NCI-H510A (cell line): ENCODE measurements at places on chromosomes 13 and 19.
A peak's percentile ranks its signal among the peaks of the same experiment; 100 is the strongest.

DNA sequence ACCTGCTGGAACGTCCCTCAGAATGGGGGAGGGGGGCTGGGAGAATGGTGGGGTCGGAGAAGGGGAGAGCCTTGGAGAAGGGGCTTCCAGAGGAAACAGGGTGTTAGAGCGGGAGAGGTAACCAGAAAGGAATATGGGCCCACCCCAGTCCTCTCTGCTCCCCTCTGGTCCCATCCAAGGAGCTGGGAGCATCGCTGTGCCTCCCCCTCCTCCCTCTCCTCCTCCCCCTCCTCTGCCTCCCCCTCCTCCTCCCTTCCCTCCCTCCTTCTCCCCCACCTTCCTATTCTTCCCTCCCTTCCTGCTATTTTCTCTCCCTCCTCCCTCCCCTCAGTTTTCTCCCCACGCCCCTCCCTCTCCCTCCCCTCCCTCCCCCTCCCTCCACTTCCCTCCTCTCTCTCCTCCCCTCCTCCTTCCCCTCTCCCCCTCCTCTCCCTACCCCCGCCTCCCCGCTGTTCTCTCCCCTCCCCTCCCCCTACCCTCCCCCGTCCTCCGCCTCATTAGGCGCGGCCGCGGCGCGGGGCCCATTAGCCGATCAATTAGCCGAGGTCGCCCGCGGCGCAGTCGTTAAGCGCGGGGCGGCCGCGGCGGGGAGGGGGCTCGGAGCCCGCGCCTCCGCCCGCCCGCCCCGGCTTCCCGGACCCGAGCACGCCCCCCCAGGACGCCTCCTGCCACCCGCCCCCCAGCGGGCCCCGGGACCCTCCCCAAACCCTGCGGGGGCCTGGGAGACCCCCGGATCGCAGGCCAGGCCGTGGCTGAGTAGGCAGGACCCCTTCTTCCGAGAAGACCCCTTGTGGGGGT lies 15.4 kb downstream of the TLE5 start:
- peak; percentile 58 for DNase-seq

- DNase-seq, result no peak
These were observed 196.5 kb downstream of the GPC6 start for GRCh38 chr13:93422980-93423543.

GRCh38 chr13:64471916-64472315 lies 2758.2 kb downstream of the PCDH9 start:
- no peak for DNase-seq

DNA sequence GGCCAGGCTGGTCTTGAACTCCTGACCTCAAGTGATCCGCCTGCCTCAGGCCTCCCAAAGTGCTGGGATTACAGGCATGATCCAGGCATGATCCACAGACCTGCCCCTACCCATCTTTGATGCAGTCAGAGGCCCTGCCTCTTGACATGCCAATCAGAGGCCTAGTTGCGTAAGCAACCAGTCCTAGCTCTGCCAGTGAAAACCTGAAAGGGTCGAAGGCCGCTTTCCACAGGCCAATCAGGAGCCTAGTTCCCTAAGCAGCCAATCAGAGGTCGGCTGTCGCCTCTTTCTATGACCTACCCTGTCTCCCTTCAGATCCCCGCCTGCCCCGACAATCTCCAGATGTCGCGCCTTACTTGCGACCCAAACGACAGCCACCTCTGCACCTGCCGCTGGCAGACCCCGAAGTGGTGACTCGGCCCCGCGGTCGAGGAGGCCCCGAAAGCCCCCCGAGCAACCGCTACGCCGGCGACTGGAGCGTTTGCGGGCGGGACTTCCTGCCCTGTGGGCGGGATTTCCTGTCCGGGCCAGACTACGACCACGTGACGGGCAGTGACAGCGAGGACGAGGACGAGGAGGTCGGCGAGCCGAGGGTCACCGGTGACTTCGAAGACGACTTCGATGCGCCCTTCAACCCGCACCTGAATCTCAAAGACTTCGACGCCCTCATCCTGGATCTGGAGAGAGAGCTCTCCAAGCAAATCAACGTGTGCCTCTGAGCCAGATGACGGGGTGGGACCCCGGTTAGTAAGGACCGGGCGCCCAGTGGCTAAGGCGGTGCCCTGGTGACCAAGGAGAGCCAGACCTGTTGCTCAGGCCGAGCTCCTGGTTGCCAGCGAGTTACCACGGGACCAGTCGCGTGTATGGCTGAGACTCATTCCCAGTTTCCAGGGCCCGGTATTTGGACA lies 6.3 kb downstream of the SYDE1 start:
- no peak for DNase-seq

GRCh38 chr13:61148691-61149315 lies 266.8 kb downstream of the PCDH20 start:
- no peak for DNase-seq

GRCh38 chr13:31850041-31850555 lies 110.8 kb downstream of the RXFP2 start:
- no peak for DNase-seq

DNA sequence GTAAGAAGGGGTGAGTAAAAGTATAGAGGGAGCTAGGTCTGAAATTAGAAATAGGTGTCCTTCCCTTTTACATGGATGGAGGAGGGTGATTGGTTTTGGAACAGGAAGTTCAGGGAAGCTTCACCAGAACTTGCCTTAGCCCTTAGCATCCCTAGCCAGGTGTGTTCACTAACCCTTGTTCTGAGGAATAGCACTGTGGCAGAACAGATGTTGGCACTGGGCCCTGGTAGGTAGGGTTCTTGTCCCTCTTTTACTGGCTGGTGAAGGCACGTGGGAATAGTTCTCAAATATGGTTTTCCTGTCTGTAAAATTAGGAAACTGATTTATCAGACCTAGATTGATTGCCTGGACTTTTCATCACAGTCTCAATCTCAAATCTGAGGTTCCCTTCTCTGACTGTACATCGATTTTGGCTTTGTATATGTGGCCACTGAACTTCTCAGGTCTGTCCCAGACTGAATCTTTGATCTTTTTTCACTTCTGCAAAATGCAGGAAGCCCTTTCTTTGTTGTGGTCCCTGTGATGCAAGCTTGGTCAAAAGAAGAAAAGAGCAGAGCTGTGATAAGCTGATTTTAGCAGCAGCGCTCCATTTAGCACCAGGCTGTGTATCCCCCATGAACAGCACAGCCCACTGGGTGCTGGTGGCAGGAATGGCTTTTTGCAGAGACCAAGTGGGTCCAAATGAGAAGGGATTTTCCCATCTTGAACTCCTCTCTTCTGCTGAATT lies 86.2 kb upstream of the HTR2A start:
- DNase-seq, result no peak

- DNase-seq, result no peak
These were observed 53.9 kb downstream of the OR10H4 start for GRCh38 chr19:16002406-16003384.

- no peak for DNase-seq
These were observed 25.8 kb downstream of the NALCN start for GRCh38 chr13:101390461-101390860.

DNA sequence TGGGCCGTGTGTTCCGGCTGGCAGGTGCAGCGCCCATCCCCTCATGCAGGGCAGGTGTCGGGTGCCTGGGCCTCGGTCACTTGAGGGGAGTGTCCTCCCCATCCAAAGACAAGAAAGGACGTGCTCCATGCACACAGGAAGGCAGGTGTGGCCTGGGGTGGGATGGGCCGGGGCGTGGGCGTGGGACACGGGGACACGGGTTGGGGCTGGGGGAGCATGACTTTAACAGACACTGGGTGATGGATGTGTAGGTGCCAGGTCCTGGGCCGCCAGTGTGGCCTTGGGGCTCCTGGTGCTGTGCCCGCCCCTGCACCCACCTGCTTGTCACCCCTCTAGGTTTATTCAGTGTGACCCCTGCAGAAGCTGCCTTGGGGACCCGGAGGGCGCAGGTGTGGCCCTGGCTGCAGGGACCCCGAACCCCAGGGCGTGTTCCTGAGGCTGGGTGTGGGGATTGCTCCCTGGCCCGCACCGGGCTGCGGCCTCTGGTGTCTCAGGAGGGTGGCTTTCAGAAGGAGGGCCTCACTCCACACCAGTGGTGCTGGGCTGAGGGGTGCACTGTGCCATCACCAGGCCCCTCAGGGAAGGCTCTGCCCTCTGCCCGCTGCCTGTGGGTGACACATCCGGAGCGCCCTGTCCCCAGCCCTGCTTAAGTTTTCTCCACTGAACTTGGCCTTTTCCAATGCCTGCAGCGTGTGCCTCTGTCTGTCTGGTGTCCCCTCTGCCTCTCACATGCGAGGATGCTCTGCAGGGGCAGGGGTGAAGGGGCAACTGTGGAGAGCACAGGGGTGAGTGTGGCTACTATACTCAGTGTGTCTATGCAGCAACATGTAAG lies 5.2 kb downstream of the TMEM255B start:
- no peak for DNase-seq

- DNase-seq, result no peak
These were observed 29.4 kb upstream of the PTPRS start for GRCh38 chr19:5369962-5370367.

- no peak for DNase-seq
These were observed 198.0 kb downstream of the UQCRFS1 start for GRCh38 chr19:29014857-29015436.

- DNase-seq, result no peak
These were observed 50.3 kb downstream of the GSX1 start for GRCh38 chr13:27842571-27842970.

GRCh38 chr19:38644719-38645118 lies 2.7 kb upstream of the ACTN4 start:
- DNase-seq, result no peak

DNA sequence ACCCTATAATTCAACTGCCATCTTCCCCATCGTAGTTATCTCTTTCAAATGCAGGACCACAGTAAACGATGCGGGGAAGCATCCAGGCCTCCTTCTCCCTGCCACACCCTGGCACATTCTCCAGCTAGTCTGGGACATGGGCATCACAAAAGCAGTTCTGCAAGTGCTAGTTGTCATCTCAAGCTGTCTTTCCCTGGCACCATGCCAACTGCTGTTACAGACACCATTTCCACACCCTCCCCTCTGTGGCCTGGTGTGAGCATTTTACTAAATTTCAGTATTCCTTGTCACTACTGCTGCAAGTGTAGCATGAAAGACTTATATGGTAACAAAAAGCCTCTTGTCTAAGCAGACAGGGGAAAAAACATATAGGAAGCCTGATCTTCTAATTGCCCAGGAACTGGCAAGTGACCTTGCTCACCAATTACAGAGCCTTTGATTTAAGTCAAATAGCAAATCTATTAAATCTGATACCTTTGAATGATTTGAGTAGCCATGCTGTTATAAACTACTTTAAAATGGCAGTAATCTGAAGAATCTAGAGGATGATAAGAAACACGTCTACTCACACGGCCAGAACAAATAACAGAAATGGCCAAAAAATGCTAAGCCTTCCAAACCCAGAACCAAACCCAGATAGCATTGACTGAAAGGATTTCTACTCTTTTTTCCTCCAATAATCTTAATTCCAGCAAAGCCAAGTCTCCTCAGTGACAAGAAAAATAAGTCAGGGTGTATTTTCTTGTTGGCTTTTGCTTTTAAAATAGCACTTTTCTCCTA lies 179.0 kb downstream of the NUFIP1 start:
- no peak for DNase-seq

DNA sequence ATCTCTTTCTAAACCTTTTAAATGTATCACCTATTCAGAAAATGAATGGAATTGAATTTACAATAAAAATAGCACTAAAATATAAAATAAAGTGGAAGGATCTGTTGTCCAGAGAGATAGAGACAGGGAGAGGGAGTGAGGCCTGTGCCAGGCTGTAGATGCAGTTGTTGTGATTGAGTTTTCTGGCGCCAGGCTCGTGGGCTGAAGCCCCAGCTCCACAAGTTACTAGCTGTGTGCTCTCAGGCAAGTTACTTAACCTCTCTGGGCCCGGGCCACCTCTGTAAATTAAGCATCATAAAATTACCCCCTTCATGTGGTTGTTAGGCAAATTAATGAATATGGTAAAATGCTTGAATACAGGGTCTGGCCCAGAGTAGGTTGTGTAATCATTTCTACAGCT lies 52.3 kb upstream of the USP29 start:
- DNase-seq, result no peak

DNA sequence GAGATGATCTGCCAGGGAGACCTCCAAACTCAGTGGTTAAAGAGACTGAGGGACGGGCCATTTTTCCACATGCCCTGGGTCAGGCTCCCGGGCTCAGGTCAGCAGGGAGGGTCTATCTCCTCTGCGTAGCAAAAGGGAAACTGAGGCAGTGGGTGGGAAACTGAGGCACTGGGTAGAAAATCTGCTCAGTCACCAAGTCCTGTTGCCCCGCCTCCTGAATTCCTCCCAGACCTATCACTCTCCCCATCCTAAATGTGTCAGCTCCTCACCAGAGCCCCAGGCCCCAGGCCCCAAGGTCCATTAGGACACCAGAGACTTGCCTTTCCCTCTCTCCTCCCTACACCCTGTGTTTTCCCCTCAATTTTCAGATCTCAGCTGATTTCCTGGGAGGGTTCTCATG lies 2.4 kb downstream of the CD320 start:
- DNase-seq, result no peak

DNA sequence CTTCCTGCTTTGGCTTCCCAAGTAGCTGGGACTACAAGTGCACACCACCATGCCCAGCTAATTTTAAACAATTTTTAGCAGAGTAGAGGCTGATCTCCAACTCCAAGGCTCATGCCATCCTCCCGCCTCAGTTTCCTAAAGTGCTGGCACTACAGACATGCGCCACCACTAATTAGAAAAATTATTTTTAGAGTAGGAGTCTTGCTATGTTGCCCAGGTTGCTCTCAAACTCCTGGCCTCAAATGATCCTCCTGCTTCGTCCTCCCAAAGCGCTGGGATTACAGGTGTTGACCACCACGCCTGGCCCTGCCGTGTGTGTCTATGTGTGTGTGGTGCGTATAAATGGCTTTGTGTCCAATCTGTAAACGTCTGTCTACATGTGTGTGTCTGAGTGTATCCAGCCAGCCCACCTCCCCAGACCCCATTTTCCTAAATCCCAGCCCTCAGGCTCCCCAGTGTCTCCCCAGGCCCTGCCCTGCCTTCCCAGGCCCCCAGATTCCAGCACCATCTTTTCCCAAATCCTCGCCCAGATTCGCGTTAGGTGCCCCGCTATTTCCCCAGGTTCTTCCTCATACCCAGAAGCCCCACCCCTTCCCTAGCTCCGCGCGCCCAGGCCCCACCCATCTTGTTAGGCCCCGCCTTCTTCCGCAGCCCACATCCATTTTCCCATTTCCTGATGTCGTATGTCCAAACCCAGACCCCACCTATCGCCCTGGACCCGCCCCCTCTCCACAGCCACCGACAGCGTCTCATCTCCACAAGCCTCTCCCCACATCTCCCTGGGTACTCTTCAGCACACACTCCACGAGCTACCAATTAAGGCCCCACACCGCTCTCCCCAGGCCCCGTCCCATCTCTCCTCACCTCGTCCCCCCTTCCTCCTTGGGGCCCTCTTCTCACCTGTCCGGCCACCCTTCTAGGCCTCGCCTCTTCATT lies 24.9 kb downstream of the SLC8A2 start:
- no peak for DNase-seq

DNA sequence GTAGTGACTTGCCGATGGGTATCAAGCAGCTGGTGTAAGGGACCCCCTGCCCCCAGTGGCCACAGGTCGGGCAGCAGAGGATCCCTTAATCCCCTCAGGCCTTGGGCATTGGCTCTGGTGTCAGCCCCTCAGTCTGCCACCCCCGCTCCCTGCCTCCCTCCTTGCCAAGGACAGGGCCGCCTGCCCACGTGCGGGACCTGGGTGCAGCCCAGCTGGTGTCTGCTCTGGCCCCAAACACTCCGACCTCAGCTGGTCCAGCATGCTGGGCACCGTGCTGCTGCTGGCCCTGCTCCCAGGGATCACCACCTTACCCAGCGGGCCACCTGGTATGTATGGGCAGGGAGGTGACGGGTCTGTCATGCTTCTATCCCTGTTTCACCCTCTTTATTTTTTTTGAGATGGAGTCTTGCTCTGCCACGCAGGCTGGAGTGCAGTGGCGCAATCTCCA lies at the start of gene TGFBR3L:
Gene TGFBR3L (plus strand): TSS at position 233 of the 448 bp plus-strand sequence.
- DNase-seq, result no peak
